Effector CD4-positive, alpha-beta T cell (primary cell): ENCODE measurements at places on chromosomes 16 and 17.
A peak's percentile ranks its signal among the peaks of the same experiment; 100 is the strongest.

- no peak for DNase-seq
Measured at GRCh38 chr16:84917492-84917891, 93.8 kb downstream of the ZDHHC7 start.

- DNase-seq = no peak
Measured at GRCh38 chr16:15605839-15606517, 37.0 kb downstream of the MARF1 start.

DNA sequence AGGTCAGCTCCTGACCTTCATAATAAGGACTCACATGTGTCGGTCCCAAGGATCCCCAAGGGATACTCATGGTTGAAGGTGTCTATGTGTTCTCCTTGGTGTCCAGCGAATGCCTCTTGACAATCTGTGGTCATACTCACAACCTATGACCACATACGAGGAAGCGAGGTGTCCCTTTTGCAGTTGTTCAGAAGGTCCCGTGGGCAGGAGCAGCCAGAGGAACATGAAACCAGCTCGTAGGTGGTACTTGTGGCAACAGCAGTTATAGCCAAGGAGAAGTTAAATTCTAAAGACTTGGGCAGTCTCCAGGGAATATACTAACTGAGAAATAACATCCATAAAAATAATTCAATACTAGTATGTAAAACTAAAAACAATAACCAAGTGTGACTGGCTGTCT lies 685.3 kb downstream of the WWOX start:
- DNase-seq = no peak

DNA sequence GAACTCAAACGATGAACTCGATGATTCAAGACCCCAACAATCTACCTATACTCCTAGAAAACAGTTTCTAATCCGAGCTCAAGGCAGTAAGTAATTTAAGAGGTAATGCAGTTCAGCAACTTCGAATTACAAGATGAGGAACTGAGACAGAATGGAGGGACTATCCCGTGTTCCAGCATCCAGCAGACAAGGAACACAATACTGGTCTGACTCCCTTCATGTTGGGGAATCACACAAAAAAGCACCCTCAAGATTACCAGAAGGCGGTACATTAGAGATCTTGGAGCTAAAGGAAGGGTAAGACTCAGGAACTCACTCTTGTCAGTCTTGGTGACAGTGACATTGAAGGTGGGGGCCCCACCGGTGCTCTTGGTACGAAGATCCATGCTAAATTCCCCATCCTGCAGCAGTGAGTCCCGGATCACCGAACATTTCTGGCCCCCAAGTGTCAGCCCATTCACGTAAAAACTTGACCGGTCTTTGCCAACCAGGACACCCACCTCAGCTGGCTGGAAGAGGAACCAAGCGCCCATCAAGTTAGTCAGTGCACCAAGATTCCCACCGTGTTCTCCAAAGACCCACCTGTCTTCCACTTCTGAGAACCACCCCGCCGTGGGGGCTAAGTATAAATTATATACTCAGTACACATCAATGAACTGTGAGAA lies 1.9 kb downstream of the PFN1 start:
- no peak for DNase-seq

DNA sequence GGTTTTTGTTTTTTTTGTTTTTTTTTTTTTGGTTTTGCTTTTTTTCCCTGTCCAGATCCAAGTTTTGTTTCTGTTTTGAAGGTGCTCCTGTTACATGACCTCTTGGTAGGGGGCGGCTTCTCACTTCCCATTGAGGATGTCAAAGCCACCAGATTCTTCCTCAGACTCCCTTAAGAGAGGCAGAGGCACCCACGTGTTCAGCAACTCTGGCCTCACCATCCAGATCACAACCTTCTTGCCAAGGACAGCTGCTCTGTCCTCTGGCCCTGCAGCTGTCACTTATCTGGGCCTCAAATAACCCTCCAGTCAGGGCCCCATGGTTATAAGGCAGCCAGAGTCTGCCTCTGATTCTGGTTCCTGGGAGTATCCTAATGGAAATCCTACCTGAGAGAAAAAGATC lies 208.5 kb downstream of the STX8 start:
- no peak for DNase-seq

GRCh38 chr17:70265471-70265870 lies 96.1 kb downstream of the KCNJ2 start:
- DNase-seq = no peak

GRCh38 chr16:35398180-35398579 lies 1938.8 kb downstream of the TP53TG3F start:
- no peak for DNase-seq

GRCh38 chr17:8146381-8147140 lies 5.6 kb downstream of the PER1 start:
- DNase-seq = no peak

- no peak for DNase-seq
Measured at GRCh38 chr16:85033171-85033570, 5.6 kb downstream of the KIAA0513 start.

GRCh38 chr17:9021992-9022572 lies 772 bp downstream of the NTN1 start:
- DNase-seq = no peak

- DNase-seq = peak; percentile 52
Measured at GRCh38 chr17:57955183-57955931, at the start of gene CUEDC1. Gene CUEDC1, minus strand, starts transcription at chr17:57955412. Its CDS starts 69,848 bp downstream, at chr17:57885564.

GRCh38 chr17:40337351-40337750 lies 27.2 kb downstream of the GJD3 start:
- DNase-seq = no peak

- no peak for DNase-seq
Measured at GRCh38 chr17:50298018-50298417, 23.8 kb downstream of the TMEM92 start.

- no peak for DNase-seq
Measured at GRCh38 chr16:8600144-8600775, 9.9 kb upstream of the TMEM114 start.

- DNase-seq = no peak
Measured at GRCh38 chr17:63142836-63143235, 176.8 kb downstream of the TANC2 start.

GRCh38 chr17:80263253-80264204 lies 2.9 kb downstream of the RNF213 start:
- DNase-seq = peak; percentile 85

DNA sequence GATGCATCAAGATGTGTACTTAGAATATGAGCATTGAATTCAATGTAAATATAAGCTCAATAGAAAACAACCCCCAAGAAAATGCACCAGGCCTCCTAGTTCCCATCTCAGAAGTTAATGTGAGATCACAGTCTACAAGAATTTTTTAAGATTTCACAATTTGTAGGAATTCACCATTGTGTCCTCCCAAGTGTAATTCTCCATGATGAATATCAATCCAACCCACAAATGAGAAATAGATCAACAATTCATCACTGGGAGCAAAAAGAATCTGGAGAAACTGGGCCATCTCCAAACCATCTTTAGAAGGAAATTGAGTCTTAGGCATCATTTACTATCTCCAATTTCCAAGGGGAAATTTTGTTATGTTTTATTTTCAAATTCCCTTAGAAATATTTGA lies 310.5 kb upstream of the GOT2 start:
- DNase-seq = no peak

GRCh38 chr16:86195863-86196630 lies 297.1 kb downstream of the IRF8 start:
- no peak for DNase-seq

DNA sequence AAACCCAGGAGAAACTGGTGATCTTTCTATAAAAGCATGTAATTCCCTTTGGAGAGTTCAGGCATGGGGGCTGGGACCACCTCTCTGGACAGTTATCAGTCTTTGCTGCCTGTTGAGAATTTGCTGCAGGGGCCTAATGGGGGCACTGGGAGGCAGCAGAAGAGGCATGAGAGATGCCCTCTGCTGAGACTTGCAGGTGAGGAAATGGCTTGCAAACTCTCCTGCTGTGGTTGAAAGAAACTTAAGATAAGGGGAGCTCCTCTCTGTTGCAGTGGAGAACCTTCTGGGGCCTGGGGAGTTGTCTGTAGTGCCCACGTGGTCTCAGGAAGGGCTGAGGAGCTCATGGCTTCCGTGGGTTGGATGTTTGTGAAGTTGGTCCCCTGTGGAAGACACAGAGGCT lies 301.1 kb upstream of the FOXF1 start:
- no peak for DNase-seq

DNA sequence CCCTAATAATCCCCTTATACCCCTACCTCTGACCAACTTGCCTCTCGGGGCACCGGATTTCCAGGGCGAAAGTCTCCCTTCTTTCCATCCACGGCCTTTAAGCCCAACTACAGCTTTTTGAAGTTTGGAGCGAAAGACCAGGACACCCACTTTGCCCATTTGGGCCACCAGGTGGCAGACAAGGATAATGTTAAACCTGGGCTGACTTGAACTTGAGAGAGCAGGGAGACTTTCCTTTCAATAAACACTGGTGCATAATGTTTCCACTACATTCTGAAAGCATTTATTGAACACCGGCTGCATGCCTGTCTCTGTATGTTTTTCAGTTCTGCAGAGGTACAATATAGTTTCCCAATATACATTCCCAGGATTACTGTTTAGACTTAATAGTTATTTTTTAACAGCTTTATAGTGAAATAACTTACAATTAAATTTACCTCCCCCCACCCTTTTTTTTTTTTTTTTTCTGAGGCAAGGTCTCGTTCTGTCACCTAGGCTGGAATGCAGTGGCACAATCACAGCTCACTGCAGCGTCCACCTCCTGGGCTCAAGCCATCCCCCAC lies 6.9 kb upstream of the CES3 start:
- DNase-seq = peak; percentile 60

DNA sequence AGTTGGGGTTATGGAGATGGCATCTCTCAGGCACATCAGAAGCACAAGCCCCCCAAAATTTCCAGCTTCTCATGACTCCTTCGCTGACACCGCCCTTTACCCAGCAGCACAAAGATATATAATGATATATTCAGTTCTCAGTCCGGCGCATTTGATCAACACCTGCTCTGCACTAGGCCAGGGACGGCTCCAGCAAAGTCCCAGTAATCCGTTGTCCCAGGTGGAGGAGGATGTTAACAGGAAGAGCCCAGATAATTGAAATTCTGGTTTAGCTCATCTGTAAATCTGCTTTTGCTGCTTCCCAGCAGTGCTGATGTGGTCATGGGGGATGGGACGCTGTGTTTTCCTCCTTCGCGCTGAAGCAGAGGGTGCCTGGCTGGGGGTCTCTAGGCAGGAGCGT lies 131.5 kb downstream of the OR1D5 start:
- DNase-seq = no peak

GRCh38 chr16:19888834-19889233 lies 4.2 kb upstream of the GPRC5B start:
- DNase-seq = no peak

DNA sequence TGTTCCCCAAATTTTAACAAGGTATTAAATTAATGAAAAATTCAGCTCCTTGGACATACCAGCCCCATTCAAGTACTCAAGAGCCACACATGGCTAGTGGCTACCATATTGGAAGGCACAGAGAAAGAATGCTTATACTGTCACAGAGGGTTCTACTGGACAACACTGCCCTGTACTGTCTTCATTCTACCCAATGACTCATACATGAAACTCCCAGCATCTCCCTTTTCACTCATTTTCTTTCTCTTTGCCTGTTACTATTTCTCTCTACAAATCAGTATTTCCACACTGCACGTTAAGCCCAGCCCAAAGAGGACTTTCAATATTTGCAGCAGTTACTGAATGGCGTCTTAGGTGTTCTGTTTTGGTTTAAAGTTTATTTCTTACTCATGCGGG lies 72.1 kb upstream of the RCVRN start:
- no peak for DNase-seq

- DNase-seq = no peak
Measured at GRCh38 chr16:15897834-15898254, 9.4 kb upstream of the CEP20 start.

- DNase-seq = no peak
Measured at GRCh38 chr17:15238676-15239422, 26.3 kb downstream of the PMP22 start.

DNA sequence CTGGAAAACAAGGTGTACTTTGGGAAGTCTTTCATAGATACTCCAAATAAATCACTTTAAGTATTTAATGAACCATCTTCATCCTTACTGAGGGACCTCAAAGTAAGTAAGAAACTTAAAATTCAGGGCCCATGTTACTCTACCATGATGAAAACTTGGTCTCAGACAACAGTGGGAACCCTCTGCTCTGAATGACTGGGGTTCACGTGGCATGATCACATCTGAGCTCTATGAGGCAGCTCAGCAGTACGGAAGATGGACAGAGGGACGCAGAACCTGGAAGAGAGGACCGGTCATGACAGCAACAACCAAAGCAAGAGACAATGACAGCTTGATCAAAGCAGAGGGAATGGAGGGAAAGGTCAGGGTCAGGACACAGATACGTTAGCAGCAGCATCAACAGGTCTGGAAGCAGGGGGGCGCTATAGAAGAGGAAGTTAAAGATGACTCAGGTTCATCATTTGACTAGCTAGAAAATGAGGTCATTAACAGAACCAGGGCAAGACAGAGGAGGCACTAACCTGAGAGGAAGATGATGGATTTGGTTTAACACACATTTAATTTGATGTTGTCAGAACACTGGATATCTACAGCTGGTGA lies 9.5 kb downstream of the XPO6 start:
- DNase-seq = no peak

DNA sequence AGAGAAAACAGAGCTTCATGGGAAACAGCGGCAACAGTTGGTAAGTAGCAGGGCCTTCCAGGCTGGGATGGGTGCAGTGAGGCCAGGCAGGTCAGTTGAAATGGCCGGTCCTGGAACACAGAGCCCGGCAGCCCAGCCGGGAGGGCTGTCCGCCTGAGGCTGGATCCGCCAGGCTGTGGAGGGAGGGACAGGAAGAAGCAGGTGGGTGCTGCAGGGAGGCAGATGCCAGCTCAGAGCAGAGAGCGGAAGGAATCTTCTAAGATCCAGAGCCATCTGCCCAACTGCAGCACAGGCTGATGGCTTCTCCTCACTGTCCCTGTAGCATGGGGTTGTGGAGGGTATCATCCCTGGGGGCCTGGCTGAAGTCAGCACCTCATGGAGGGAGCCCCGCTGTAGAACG lies 599 bp downstream of the RNF112 start:
- DNase-seq = no peak

DNA sequence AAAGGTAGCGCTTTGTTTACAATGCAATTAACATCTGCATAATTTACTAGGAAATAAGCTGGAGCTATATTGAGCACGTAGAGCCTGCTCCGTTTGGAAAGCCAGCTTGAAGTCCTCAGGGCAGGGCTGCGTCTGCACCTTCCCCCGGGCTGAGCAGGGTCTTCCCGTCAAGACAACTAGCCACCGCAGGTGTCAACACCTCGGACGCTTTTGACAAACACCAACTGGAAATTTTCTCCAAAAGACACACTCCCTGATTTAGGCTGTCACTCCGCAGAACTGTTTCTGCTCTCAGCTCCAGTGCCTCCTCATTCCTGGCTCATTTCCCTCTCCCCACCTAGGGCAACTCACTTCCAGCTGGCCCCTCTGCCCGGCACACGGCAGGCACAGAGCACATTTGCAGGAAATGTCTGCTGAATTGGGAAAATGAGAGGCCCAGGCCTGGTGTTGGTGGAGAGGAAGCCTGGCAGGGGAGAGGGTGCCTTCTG lies 170.3 kb downstream of the MAF start:
- DNase-seq = no peak

DNA sequence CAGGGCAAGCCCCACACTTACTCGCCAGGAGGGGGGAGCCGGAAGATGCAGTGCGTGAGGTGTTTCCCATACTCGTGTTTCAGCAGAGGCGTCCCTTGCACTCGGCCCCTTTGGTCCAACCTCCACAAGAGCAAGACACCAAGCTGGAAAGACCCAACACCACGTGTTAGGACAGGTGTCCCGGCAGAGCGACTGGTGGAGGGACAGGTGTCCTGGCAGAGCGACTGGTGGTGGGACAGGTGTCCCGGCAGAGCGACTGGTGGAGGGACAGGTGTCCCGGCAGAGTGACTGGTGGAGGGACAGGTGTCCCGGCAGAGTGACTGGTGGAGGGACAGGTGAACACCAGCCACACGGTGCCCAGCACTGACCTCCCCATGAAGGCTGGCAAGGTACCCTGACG lies 19.4 kb downstream of the IFT140 start:
- DNase-seq = no peak
